ENCODE measurements at places on chromosomes 5 and 9.
A peak's percentile ranks its signal among the peaks of the same experiment; 100 is the strongest.

DNA sequence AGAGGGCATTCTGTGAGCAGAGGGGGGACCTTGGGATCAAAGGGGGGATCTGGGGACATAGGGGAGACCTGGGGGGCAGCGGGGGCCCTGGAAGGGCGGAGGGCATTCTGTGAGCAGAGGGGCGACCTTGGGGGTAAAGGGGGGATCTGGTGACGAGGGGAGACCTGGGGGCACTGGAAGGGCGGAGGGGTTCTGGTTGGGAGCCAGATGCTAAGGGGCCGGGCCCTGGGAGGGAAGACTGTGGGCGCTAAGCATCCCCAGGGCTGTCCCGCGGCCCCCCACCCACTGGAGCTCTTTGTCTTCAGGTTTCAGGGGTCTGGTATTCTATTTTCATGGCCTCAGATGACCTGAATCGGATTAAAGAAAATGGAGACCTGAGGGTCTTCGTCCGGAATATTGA is 748 bp downstream of the LCN9 start:
- no peak for DNase-seq
- no peaks in the 10 kb centered on the region for H3K27me3 ChIP-seq
- no peak overlapping the region for H3K27ac ChIP-seq
- no peaks in the 10 kb centered on the region for H3K36me3 ChIP-seq
- peaks cover 7% of the 10 kb centered on the region for H3K4me1 ChIP-seq
- no peak overlapping the region for H3K4me3 ChIP-seq

GRCh38 chr5:159913048-159913447 is 3.2 kb upstream of the ADRA1B start:
- DNase-seq: no peak
- 0 out of 2 replicates have a peak, but pooled peaks cover 3% of the 10 kb centered on the region for H3K4me1 ChIP-seq
- H3K27ac ChIP-seq: no peak overlapping the region
- H3K36me3 ChIP-seq: no peaks in the 10 kb centered on the region

DNA sequence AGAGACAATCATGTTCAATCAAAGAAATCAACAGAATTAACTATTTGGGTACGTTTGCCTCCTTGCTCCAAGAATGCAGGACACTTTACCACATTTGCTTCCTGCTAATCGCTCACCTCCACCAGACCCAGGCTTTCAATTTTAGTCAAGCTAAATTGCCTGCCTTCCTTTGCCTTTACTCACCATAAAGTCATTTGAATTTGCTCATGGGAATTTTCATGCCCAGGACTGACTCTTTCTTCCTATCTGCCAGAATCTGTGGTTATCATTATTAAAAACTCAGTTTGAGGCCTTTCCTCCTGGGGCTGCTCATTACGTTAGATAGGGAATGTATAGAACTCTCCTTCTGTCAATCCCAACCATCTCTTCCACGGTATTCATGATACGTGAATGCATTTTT is 1935.3 kb upstream of the WWC1 start:
- H3K36me3 ChIP-seq: no peaks in the 10 kb centered on the region
- H3K27me3 ChIP-seq: no peaks in the 10 kb centered on the region
- no peak overlapping the region for H3K4me3 ChIP-seq
- peaks cover 2% of the 10 kb centered on the region for H3K4me1 ChIP-seq
- no peak for DNase-seq

DNA sequence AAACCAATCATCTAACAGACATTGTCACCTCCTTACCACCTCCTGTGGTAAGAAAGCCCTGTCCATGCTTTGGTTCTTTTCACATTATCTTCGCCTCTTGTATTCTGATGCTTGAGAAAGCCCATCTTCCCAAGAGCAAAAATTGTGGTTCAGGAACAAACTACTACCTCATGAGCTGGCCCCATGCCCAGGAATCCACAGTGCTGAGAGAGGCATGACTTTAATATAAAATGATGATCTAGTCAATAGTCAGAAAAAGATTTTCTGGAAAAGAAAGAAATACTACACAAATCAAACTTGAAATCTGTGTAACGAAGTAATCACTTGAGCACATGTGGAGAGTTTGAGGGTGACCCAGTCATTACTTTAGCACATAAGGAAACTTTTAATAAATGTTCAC is 94.7 kb downstream of the FGF10 start:
- no peak overlapping the region for H3K4me3 ChIP-seq
- H3K27me3 ChIP-seq: no peaks in the 10 kb centered on the region

DNA sequence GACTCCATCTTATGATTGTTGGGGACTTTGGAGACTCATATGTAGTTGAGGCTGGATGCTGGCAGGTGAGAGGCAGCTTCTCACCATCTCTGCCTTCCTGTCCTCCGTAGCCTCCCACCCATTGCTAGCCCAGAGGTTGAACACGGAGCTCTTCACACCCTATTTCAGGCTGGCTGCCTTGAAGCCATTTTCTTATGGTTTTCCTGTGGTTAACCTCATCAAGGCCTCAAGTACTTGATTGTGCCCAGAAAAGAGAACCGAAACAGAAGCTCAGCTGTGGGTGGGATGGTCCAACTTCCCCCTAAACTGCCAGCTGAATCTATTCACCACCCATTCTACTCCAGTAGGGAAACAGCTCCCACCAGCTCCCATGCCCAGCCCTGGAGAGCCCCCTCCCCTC is 102.9 kb downstream of the LIFR start:
- no peak for DNase-seq
- no peak overlapping the region for H3K4me3 ChIP-seq
- H3K27ac ChIP-seq: no peak overlapping the region
- H3K4me1 ChIP-seq: no peaks in the 10 kb centered on the region

DNA sequence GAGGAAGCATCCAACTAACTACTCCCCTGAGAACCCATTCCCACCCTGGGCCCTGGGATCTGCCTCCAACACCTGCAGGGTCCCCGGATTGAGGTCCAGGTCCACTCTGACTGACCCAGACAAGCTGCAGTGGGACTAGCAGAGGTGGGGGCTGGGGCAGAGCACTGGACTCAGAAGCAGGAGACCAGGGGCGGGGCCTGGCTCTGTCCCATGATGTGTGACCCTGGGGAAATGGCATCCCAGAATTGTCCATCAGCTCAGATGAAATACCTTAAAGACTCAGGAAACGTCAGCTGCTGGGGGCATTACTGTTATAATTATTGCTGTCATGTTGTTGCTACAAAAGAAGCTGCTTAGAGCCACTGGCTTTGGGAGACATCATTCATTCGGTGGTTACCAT is 202.4 kb downstream of the C9orf50 start:
- H3K27ac ChIP-seq: no peak overlapping the region
- peaks cover 14% of the 10 kb centered on the region for H3K4me1 ChIP-seq
- no peak for DNase-seq
- no peaks in the 10 kb centered on the region for H3K36me3 ChIP-seq
- H3K27me3 ChIP-seq: no peaks in the 10 kb centered on the region

DNA sequence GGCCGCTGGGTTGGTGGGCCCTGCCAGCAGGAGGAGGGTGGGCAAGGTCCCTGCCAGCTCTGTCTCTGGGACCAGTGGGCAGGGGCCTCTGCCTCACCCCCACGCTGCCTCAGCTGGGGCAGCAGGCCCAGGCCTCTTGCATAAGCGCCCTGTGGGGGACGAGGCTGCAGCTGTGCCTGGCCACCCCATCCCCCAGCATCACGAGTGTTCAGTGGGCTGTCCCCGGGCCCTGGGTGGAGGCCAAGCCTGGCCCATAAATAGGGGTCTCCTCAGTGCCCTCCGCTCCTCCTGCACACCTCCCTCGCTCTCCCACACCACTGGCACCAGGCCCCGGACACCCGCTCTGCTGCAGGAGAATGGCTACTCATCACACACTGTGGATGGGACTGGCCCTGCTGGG is at the start of gene PTGDS:
Gene PTGDS, plus strand, starts transcription at position 282 of the 400 bp plus-strand sequence. Its CDS starts 75 bp downstream, at position 357.
- H3K27ac ChIP-seq: no peak within 1 kb of the TSS
- H3K27me3 ChIP-seq: no peaks in the 10 kb centered on the region
- H3K4me1 ChIP-seq: peaks cover 3% of the 10 kb centered on the region
- DNase-seq: no peak

- H3K4me1 ChIP-seq: no peaks in the 10 kb centered on the region
- no peak overlapping the region for H3K4me3 ChIP-seq
Measured at GRCh38 chr5:120151825-120152224, 312.3 kb upstream of the PRR16 start.

DNA sequence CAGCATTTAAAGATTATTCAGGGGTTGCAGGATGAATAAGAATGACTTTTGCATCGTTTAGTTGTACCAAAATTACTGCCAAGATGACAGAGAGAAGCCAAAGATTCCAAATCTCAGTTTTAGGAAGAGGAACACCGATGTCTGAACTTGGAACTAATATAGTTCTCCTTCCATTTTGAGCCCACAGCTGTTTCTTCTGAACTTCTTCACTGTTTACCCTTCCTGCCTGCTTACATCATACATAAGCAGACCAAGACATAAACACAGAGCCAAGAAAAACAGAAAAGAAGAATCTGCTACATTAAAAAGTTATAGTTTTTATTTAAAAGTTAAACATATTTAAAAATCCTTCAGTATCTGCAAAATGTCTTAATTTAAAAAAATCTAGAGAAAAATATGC is 146.9 kb upstream of the RAPGEF1 start:
- peaks cover 18% of the 10 kb centered on the region for H3K4me1 ChIP-seq
- H3K36me3 ChIP-seq: 0 out of 2 replicates have a peak, but pooled peaks cover 3% of the 10 kb centered on the region
- H3K4me3 ChIP-seq: no peak overlapping the region

DNA sequence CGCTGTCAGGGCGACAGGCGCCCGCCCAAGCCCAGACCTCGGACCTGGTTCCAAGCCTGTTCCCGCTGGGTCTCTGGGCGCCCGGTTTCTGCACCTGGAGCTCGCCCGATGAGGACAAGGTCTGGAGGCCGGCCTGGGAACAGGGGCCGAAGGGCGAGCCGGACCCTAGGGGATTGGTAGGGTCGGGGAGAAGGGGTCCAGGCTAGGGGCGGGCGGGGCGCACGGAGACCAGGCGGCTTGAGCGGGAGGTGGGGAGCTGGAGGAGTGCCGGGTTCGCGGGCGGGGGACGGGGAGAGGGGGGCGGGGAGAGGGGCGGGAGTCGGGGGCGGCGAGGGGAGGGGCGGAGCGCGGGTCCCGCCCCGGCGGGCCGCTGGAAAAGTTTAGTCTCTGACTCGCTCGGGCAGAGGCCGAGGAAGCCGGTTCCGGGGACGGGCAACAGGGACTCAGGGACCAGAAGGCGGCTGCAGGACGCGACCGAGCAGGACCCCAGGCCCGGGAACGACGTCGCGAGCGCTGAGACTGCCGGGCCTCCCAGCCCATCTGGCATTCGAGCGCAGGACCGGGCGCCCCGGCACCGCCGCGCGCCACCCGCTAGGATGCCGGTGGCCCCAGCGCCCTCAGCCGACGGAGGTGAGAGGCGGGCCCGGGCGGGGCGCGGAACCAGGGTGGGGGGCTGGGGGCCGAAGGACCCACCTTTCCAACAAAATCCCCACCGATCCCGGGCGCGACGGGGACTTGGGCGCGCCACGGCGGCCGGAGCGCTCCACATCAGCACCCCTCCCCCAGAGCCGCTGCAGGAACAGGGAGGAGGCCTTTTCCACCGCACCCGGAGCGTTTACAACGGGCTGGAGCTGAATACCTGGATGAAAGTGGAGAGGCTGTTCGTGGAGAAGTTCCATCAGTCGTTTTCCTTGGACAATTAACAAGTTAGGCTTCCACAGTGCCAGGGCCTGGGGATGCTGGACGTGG is at the start of gene S1PR3:
Gene S1PR3, plus strand, starts transcription at position 403 of the 969 bp plus-strand sequence. CDS start 9,733 bp downstream, outside the sequence.
- H3K27ac ChIP-seq: no peak within 1 kb of the TSS
- peak within 1 kb of the TSS; percentile 81 for H3K4me3 ChIP-seq
- H3K36me3 ChIP-seq: no peaks in the 10 kb centered on the region
- DNase-seq: no peak

Measured in H1 (cell line).